ENCODE measurements at places on chromosomes 5 and 9. TPM values are rescaled to one million over a fixed set of nuclear protein-coding genes. Genes with fewer than 3 reads are reported as not detected.

- no peak for DNase-seq
These were observed 121.8 kb downstream of the C5orf15 start for GRCh38 chr5:133846478-133847226.

- no peak for DNase-seq
These were observed 1928.2 kb upstream of the WWC1 start for GRCh38 chr5:166363087-166363760.

- DNase-seq: peak; percentile 77
These were observed 9.5 kb downstream of the TOR4A start for GRCh38 chr9:137286975-137287383.

DNA sequence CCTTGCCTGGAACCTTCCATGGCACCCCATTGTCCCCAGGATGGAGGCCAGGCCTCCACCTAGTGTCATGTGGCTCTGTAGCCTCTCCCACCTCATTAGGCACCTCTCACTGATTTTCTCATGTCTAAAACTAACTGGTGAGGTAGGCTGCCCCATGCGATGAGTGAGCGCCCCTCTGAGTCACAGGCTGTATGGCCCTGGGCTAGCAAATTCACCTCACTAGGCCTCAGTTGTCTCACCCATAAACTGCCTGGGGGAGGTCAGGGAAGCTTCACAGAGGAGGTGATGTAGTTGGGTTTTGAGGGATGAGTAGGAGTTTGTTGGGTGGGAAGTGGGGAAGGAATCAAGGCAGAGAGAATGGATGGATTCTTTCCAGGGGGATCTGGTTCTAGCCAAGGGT lies 8.8 kb downstream of the RXRA start:
- DNase-seq: peak; percentile 26

DMRT3 gene
- not detected for total RNA-seq

DNA sequence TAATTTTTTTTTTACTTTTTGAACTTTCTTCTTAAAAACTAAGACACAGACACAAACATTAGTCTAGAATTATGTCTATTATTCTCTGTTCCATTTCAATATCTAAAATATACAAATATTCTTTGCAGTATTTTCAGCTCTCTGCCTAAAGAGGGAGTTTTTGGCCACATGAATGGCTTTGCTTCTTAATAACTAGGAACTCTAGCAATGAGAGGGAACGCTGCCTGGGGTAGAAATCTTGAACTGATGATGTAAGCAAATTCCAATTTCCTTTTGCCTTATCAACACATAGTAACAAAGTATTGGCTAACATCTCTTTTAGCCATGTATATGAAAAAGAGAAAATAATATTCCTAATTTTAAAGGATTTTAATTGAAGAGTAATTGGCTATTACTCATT lies 51.9 kb downstream of the SLC25A46 start:
- DNase-seq: no peak

Data from mucosa of descending colon (tissue), 3 donors.